ENCODE measurements at places on chromosomes 7 and 10.

- DNase-seq = no peak
These were observed 51.3 kb upstream of the KLF6 start for GRCh38 chr10:3836222-3836820.

DNA sequence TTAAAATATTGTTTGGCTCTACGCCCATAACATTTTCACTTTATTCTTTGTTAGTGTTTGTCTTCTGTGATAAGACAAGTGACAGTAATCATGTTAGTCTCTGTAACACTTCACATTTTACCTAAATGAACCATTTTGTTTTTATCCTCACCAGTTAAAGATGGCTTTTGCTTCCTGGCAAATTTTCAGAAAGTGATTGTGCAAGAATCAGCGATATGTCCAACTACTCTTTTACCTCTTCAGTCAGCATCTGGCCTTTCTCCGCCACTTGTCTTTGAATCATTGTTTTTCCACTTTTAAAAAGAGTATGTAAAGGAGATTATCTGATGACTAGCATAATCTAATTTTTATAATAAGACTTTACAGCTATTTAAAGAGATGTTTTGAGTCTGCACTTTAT, 3.5 kb downstream of the DGKB start:
- DNase-seq = no peak

GRCh38 chr7:114150689-114151088, 231.9 kb upstream of the PPP1R3A start:
- DNase-seq = no peak

- no peak for DNase-seq
These were observed 358.1 kb upstream of the ZNF32 start for GRCh38 chr10:44006771-44007170.

GRCh38 chr7:132045481-132045980, 489.1 kb upstream of the PODXL start:
- no peak for DNase-seq

GRCh38 chr10:132788180-132788830, 2.4 kb upstream of the NKX6-2 start:
- no peak for DNase-seq

DNA sequence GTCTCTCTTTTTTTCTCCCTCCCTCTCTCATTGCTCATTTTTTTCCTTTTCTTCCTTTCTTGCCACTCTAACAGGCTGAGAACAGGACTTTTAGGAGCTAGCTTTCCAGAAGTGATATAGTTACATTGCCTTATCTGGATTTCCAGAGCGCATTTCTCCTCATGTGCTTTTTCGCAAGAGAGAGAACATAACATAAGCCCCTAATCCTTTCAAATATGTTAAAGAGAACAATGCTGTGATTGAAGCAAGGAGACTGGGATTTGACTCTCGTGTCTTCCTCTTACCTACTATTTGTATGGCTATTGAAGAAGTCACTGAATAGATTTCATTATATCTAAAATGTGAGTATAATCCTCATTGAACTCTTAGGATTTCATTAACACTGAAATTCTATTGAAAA, 101.2 kb upstream of the PRPS1L1 start:
- no peak for DNase-seq

DNA sequence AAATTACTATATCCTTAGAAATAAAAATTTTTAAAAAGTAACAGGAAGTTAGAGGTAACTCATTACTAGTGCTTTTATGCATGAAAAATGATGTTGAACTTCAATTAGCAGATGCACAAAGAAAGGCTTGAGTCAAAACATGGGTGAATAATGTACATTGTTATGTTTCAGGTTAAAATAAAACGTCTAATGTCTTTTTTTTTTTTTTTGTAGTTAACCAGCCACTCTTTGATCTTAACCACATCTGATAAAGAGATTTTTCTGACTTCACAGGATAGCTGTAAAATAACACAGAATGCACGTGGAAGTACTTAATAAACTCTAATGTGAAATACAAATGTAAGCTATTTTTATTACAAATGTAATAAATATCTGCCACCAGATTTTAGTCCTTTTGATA, 61.7 kb downstream of the GSAP start:
- no peak for DNase-seq

DNA sequence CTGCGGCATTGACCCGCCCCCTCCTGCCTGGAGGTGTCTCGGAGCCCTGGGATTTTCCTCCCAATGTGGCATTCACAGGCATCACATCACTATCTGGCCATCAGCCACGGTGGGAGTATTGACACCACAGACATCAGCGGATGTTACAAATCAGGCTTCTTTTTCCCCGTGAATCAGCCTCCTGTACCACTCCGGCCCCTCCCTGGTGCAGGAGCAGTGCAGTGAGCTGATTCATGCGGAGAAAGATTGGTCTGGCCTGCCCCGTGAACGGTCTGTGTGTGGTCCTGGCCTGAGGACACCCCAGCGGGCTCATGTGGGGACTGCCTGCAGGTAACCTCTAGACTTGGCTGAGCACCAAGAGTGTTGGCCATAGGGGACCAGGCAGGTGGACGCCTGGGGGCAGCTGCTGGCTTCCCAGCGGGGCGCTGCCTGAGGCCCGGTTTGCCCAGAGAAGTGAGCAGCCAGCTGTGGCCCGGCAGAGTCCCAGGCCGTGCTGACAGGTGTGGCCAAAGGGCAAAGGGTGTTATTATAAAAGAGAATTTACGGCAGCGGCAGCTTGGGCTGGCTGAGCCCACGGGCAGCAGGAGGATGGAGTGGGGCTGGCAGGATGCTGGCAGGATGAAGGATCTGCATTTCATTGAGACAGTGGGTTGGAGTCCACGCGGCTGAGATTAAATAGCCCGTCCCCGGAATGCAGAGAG, 32.1 kb upstream of the GNA12 start:
- no peak for DNase-seq

DNA sequence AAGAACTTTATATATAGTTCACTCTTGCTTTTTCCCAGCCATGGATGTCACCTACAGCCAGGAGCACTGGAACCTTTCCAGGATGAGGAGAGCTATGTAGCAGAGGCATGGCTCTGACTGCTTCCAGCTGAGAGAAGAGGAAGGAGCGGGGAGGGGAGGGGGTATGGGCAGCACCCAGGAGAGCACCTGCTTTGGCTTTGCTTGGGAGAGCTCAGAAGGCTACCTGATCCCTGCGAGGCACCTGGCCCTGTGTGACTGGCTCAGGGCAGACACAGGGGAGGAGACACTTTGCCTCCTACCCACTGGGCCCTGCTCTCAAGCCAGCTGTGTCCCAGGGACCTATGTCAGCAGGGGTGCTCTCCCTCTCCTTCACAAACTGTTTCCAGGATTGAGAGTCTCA, 67.1 kb downstream of the HK1 start:
- DNase-seq = no peak

- DNase-seq = no peak
These were observed at the start of gene FAM131B for GRCh38 chr7:143362131-143363015. Gene FAM131B (minus strand): TSS chr7:143362713. CDS start chr7:143362603, 110 bp downstream.

- no peak for DNase-seq
These were observed 75.8 kb downstream of the LSMEM1 start for GRCh38 chr7:112556633-112557032.

GRCh38 chr10:127939786-127940330, 33.0 kb downstream of the PTPRE start:
- no peak for DNase-seq

GRCh38 chr10:127337801-127338200, 141.4 kb upstream of the INSYN2A start:
- DNase-seq = no peak
